ENCODE measurements at places on chromosomes 16 and 17. TPM values are rescaled to one million over a fixed set of nuclear protein-coding genes. Genes with fewer than 3 reads are reported as not detected.

DNA sequence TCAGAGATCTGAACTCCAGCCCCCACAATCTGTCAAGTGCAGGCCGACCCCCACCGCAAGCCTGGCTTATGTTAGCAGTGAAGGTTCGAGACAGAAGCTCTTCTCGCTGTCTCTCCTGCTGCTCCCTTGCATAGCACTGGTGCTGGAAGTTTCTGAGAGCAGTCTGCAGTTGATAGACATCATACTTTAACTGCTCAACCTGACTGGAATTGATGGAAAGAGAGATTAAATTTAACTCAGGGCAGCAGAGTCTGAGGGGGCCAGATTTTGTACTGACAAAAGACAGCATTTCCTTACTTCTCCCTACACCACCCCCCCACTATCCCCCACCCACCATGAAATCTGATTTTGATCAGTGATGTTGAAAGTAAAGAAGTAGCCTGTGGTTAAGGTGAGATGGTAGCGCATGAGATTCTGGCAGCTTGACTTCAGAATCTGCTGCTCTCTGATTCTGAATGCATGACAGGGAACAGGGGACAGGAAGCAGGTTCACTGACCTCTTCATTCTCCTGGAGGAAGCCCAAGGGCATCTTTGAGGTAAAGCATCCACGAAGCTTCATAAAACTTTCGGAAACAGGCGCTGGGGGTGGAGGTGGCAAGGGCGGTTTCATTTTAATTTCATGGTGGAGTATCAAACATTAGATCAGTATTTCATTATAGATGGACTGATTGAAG is 44.3 kb upstream of the TMEM97 start:
- no peaks in the 10 kb centered on the region for H3K4me1 ChIP-seq
- no peak overlapping the region for H3K27ac ChIP-seq
- H3K27me3 ChIP-seq = no peaks in the 10 kb centered on the region
- no peaks in the 10 kb centered on the region for H3K36me3 ChIP-seq

GRCh38 chr16:75624921-75625334 is 1.8 kb upstream of the ADAT1 start:
- H3K27me3 ChIP-seq = no peaks in the 10 kb centered on the region
- peak overlapping the region; percentile 72 for H3K27ac ChIP-seq
- no peaks in the 10 kb centered on the region for H3K36me3 ChIP-seq
- peak; percentile 52 for DNase-seq
- peaks cover 20% of the 10 kb centered on the region for H3K4me1 ChIP-seq

The C16orf90 gene
- not detected for polyA plus RNA-seq

The DHODH gene
- 5.6 TPM for polyA plus RNA-seq

The ACSM5 gene
- 3.3 TPM for polyA plus RNA-seq

The NAGLU gene
- 121 TPM for polyA plus RNA-seq
